Uterus (tissue), 4 donors: ENCODE measurements at places on chromosomes 4 and X. TPM values are rescaled to one million over a fixed set of nuclear protein-coding genes. Genes with fewer than 3 reads are reported as not detected.

DNA sequence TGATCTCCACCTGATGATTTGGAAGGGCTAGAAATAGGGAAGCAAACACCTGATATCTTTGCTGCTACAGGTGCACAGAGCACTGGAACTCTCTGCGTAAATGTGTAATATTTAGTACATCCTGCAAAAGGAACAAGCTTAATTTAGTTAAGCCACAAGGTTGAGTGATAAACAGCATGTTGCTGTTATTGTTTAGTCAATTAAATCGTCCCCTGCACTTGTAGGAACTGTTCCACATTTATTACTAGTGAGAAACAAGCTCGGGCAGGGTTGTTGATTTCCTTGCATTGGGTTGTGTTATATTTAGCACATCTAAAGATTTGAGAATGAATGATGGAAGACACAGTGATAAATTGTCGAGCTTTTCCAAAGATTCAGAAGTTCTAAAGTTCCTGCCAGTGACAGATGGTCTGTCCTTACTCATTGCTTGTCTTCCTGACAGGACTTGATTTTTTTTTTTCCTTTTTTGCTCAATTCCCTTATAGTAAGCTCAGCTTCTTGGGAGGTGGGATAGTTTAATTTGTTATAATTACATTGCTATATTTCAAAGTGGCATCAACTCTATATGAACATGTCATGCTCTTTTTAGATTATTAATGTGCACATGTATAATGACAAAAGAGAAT lies 627.0 kb upstream of the ATOH1 start:
- DNase-seq: no peak

Gene SPATA4
- total RNA-seq: 0.40 TPM

Gene CCNA2
- total RNA-seq: 5.4 TPM

DNA sequence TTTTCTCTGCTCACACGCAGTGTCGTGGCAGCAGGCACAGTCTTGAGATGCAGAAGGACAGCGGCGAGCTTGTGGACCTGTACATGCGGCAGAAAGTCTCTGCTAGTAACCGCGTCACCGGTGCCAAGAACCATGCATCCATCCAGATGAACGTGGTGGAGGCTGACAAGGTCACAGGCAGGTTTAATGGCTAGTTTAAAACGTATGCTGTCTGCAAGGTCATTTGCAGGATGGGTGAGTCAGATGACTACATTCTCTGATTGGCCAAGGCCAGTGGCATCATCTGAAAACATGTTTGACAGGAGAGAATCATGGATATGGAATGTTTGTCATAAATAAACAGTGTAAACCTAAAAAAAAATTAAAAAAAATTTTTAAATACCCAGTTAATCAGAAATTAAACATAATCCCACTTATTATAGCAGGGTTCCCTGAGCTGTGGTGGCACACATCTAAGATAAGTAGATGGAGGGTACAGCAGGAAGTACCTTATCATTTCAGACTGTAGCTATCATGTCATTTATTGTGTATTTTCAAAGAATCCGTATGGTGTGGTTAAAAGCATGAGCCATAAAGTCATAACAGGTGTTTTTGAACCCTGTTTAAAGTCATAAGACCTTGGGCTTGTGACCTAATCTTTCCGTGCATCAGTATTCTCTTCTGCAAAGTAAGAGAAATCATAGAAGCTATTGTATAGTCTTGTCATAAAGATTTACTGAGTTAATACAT lies 7.5 kb upstream of the BMP2K start:
- no peak for DNase-seq

- DNase-seq: no peak
Observed at GRCh38 chr4:108119199-108119800, 49.4 kb downstream of the LEF1 start.

GRCh38 chr4:145805490-145805889 lies 125.5 kb downstream of the C4orf51 start:
- no peak for DNase-seq

GRCh38 chr4:5558502-5558901 lies 149.9 kb downstream of the EVC2 start:
- DNase-seq: no peak

DNA sequence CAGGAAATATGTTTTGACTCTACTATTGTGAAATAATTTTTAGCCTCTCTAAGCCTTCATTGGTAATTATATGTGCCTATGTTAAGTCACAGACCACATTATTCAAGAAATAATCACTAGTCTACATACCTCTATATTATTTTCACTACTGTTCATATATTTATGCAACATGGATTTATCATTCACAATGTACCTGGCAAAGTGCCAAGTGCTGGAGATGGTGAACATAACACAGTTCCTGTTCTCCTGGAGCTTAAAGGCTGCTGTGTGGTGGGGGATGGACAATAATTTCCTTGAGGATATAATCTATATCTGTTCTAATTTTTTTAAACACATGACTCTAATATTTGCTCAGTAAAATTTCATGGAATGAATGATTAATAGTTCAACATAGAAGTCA lies 527.7 kb upstream of the CXorf51A start:
- DNase-seq: no peak

- DNase-seq: no peak
Observed at GRCh38 chr4:81440949-81441348, 30.8 kb downstream of the RASGEF1B start.

DNA sequence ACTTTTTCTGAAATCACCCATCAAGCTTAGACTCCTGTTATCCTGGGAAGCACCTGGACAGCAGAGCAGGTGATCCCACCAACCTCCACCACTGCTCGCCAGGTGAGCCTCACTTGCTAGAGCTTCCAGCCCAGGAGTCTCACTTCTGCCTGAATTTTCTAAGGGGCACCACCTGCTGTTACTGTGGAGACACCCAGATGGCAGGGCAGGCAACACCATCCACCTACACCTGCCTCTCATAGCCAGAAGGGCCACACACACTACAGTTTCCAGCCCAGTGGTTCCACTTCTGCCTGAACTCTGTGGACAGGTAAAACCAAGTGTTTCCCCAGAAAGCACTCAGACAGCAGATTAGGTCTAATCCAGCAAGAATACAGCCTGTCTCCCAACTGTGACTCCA lies 262.0 kb downstream of the ARAP2 start:
- DNase-seq: no peak

DNA sequence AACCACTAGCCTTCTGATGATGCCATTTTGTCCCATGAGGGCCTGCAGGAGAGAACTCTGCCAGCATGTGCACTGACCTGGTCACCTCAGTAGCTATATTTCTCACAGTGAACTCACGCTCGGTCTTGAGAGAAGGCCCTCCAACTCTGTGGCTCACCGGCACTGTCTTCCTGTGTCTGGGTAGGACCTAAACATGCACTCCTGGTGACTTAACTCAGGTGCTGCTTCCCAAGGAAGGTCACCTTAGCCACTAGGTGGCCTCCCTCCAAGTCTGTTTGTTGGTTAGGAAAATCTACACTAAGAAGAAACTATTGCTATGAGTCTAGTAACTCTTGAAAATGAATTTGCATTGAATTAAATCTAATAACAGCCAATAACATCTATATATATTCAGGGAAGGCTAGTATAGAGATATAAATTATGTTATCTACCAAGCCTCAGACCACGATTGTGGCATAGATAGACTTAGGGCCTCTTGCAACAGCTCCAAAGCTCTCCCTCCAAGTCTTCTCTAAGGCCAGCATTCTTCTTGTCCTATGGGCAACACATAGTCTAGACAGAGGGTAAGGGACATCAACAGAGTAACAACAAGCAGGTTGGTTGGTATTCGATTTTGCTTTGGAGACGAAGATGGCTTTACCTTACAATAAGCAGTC lies 24.7 kb downstream of the TLR10 start:
- DNase-seq: no peak

GRCh38 chr4:2482693-2483092 lies 13.8 kb downstream of the RNF4 start:
- no peak for DNase-seq

Gene PNCK
- total RNA-seq: not detected

Gene ARHGAP36
- total RNA-seq: not detected
